ENCODE measurements at places on chromosomes 1 and 21.

GRCh38 chr1:104132382-104132973 is 382.8 kb downstream of the AMY1C start:
- no peak for DNase-seq

- DNase-seq: peak; percentile 73
These were observed 113.1 kb upstream of the IRF2BP2 start for GRCh38 chr1:234722904-234723720.

- DNase-seq: no peak
These were observed 11.9 kb downstream of the WASF2 start for GRCh38 chr1:27478098-27478497.

DNA sequence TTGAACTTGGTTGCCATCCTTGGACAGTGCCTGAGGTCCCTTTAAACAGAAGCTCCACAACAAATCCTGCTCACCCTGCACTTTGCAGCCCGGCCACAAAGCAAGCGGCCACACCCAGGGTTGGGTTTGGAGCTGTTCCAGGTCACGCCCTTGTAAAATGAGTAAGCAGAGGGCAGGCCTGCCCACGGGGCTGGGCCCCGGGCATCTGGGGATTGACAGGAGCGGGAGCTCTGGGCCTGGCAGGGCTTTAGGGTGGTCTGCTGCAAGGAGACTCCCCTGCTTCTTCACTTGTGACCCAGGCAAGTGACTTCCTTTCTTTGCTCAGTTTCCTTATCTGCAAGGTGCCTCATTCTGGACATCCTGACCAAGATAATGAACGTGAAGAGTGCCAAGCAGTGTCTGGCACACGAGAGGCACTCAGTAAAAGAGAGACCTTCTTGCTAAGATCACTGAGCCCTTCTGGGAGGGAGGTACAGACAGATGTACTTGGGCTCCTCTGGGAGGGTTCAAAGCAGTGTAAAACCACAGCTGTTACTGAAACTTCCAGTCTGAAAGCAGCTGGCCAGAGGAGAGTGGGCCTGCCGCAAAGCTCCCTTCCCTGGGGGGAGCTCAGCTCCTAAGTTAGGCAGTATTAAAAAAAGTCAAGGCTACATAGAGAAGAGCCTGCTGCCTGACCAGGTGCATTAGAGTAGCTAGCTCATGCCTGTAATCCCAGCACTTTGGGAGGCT is 2.6 kb downstream of the E2F2 start:
- peak; percentile 97 for DNase-seq

DNA sequence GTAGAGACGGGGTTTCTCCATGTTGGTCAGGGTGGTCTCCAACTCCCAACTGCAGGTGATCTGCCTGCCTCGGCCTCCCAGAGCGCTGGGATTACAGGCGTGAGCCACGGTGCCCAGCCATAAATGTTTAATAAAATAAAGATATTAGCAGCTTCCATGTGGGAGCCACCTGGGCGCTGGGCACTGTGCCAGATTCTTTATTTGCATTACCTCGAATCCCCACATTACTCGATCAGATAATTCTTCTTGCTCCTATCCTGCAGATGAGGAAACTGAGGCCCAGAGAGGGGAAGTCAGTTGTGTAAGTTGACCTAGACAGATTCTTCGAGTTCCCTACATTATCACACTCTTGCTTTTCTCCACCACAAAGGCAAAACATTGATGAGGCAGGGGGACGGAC is 24.9 kb upstream of the TENT5B start:
- no peak for DNase-seq

GRCh38 chr1:40926441-40926840 is 53.1 kb upstream of the CTPS1 start:
- no peak for DNase-seq

GRCh38 chr1:185305419-185305818 is 11.6 kb downstream of the IVNS1ABP start:
- no peak for DNase-seq

- no peak for DNase-seq
These were observed 9.1 kb downstream of the LDLRAD1 start for GRCh38 chr1:54008876-54009275.

DNA sequence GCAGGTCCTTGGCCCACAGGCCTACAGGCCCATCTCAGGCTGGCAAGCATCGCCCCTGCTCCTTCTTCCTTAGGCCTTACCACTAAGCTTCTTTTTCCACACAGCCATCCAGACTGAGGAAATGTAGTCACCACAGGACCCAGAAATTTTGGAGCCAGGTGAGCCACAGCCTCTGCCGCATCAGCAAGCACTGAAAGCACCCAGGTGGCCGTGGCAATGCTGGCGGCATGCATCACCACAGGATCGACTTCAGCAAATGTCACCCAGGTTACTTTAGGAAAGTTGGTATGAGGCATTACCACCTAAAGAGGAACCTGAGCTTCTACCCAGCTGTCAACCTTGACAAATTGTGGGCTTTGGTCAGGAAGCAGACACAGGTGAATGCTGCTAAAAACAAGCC is 11.6 kb downstream of the PIGM start:
- no peak for DNase-seq

DNA sequence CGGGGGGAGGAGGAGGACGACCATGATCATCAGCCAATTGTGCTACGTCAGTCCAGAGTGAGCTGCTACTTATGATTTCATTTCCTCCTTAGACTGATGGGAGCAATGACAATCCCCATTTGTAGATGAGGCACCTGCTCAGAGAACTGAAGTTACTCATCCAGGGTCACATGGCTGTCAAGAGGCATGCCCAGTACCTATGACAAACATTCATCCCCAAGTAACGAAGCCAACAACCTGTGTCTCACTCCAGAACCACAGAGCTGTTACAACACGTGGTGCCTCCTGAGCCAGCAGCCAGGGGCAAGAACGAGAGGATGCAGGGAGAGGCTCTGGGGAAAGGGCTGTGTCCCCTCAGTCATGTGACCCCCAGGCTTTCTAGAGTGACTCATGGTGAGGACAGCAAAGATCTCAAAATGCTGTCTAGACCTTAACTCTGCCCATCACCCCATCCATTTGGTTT is 93.6 kb downstream of the SIM2 start:
- DNase-seq: no peak

GRCh38 chr1:40884055-40884795 is 22.1 kb upstream of the CITED4 start:
- no peak for DNase-seq

DNA sequence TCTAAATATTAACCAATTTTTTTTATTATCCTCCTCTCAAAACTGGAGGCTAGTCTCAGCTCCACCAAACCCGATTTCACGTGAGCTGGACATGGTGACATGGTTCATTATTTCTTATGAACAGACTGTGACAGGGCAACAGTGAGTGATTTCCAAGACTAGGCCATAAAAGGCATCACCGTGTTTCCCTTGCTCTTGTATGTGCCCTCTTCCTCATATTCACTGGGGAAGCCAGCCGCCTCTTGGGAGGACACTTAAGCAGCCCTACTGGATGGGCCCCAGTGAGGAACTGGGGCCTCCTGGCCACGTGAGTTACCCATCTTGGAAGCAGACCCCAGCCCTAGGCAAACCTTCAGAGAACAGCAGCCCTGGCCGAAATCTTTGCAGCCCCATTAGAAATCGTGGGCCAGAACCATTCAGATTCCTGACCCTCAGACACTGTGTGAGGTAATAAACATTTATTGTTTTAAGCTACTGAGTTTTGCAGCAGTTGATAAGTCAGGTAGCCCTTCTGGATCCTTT is 105.0 kb downstream of the GALNT2 start:
- no peak for DNase-seq

DNA sequence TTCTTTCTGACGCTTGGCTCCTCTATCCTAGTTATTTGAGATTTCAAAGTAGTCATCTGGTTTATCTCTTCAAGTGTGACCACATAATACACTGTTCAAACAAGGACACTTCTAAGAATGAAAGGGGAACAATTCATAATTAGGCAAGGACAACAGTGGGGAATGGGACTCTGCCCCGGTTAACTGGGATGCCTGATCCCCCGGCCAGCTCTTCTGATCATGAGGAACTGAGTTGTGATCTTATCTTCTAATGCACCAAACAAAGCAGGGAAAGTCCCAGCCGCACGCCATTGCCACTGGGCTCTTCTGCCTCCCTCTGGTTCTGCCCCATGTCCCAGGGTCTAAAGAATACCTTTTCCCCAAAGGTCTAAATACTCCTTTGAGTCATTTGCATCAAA is 158.2 kb upstream of the IRF2BP2 start:
- no peak for DNase-seq

- no peak for DNase-seq
These were observed 8.7 kb downstream of the RUNX3 start for GRCh38 chr1:24921412-24921811.

DNA sequence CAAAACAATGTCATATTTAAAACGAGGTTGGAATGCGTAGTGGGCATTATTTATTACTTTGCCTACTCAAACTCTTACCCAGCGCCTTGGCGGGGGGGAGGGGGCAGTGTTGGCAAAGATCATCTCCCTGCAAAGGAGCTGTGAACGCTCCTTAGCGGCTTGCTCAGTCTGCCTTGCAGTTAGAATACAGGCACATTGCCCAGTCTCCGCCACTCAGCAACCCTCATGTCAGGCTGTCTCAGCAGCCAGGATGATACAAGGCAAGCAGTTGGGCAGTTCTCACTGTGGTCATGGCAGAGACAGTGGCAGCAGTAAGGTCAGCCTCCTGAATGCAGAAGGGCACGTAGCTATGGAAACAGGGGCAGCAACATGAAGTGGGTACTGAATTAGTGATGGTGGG is 170.4 kb upstream of the KCNK2 start:
- no peak for DNase-seq

GRCh38 chr1:6082430-6082971 is 36.8 kb downstream of the KCNAB2 start:
- DNase-seq: no peak

- DNase-seq: no peak
These were observed 9.2 kb upstream of the SLC6A9 start for GRCh38 chr1:44040418-44040817.

DNA sequence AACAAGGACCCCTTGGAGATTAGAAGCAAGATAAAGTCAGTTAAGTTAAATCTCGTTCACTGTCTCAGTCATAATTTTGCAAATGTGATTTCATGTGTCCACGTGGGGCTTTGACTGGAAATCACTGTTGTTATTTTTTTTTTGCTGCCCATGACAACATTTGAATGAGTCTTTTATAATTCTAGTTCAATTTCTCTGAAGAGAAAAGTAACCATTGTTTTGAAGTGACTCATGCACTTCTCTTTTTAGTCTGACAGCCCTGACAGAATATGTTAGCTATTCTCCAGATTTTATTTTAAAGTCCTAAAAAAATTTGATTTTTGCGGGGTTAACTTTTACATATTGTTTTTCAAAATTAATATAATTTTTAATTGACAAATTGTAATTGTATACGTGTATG is 30.7 kb upstream of the NLRP3 start:
- no peak for DNase-seq

DNA sequence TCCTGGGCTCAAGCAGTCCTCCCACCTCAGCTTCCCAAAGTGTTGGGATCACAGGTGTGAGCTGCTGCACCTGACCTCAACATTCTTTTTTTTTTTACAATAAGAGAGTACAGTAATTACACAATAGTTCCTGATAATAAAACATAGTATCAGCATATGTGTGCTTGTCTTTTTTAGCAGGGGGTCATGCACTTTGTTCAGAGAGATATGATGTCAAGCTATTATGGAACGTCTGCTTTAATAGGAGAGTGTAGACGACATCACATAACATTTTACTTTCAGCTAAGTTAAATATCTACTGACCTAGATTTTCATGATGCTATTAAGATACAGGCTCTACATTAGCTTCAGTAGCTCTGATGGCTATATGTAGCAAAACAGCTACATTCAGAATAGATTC is 70.5 kb downstream of the FMO4 start:
- no peak for DNase-seq

- no peak for DNase-seq
These were observed 35.4 kb downstream of the OR2C3 start for GRCh38 chr1:247500865-247501264.

DNA sequence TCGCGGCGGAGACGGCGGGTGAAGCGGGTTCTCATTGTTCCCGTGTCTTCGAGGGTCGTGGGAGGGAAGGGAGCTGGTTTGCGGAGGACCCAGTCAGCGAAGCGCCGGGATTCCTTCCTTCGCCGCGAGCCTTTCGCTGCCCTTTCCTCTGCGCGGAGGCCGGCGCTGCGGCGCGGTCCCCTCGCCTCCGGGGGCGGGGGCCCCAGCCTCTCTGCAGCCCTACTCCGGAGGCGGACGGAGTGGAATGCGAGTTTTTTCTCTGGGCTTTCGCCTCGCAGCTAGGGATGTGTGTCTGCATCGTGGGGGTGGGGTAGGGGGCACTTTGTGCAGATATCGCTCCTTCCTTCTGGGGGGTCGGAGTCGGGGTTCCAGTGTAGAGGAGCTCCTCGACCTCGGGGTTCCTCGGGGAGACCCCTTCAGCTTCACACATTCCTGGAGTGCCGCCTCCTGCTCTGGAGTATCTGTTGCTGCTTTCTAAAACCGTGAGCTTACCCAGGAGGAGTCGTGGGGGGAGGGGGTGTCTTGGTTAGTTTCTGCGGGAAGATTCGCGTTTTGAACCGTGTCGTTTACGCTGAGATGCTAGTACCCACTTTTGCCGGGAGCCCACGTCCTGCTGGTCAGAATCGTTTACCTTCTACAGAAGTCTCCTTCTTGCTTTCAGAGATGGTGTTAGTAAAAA is 595 bp downstream of the RNF2 start:
- DNase-seq: peak; percentile 20

DNA sequence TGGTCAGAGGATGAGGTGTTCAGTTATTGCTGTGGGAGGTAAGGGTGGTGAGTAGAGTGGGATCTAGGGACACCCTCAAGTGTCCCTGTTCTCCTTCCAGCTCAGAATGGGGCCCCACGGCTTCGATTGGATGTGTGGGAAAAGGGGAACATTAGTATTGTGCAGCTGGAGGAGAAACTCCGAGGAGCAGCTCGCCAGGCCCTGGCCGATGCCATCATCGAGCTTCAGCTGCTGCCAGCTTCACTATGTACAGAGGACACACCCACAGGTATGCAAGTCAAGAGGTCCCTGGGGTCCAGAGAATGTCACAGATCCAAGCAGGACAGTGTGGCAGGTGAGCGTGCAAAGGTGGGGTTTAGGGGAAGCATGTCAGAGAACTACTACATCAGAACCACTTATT is 13.9 kb downstream of the HYI start:
- DNase-seq: peak; percentile 5

GRCh38 chr1:14236097-14236496 is 362.4 kb upstream of the KAZN start:
- DNase-seq: no peak

DNA sequence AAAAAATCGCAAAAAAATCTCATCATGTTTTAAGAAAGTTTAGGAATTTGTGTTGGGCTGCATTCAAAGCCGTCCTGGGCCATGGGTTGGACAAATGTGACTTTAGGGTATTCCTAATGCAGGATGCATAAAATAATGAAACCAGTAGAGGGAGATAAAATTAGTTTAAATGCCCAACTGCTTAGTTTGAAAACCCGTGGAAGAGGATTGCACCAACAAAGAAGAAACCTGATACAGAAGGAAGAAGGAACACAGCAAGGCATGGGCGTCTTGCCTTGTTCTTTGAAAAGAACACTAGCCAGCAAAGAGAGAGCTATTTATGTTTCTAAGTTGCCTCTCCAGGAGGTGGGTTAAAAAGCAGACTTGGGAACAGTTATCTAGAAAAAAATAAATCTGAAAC is 37.9 kb downstream of the WDR3 start:
- DNase-seq: no peak
